ENCODE measurements at places on chromosomes 12 and 14.

GRCh38 chr12:43111608-43112007 lies 440.4 kb downstream of the ADAMTS20 start:
- no peak for DNase-seq

GRCh38 chr14:105647784-105648608 lies 121.6 kb downstream of the TMEM121 start:
- DNase-seq, result no peak

GRCh38 chr12:22856178-22856577 lies 231.2 kb downstream of the ETNK1 start:
- no peak for DNase-seq

DNA sequence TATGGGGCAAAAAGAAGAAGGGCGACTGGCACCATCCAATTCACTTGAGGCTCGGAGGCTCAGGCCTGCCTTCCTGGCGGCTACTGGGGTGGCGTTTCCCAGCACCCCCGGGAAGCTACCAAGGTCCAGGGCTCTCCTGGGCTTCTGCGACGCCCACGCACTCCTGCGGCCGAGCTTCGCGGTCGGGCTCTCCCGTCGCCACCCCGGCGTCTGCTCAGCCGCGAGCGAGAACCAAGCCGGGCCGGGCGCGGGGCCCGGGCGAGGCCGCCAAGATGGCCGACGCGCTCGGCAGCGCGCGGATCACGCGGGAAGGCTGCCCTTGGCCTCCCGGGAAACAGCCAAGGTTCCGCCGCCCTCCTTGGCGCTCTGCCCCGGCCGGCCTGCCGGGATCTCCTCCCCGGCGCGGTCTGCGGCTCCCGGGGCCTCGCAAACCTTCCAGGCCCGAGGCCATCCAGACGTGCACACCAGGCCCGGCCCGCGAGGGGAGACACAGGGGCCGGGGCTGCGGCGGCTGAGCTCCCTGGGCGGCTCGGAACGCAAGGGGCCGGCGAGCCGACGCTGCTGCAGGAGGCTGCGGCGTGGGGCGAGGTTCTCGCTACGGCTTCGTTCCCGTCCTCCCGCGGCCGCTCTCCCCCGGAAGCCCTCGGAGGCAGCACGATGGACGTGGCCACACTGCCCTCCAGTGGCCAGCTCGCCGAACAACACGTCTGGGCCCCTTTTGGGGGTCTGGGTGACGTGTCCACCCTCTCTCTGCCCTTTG lies 23.5 kb upstream of the ZFP36L1 start:
- DNase-seq, result peak; percentile 99

DNA sequence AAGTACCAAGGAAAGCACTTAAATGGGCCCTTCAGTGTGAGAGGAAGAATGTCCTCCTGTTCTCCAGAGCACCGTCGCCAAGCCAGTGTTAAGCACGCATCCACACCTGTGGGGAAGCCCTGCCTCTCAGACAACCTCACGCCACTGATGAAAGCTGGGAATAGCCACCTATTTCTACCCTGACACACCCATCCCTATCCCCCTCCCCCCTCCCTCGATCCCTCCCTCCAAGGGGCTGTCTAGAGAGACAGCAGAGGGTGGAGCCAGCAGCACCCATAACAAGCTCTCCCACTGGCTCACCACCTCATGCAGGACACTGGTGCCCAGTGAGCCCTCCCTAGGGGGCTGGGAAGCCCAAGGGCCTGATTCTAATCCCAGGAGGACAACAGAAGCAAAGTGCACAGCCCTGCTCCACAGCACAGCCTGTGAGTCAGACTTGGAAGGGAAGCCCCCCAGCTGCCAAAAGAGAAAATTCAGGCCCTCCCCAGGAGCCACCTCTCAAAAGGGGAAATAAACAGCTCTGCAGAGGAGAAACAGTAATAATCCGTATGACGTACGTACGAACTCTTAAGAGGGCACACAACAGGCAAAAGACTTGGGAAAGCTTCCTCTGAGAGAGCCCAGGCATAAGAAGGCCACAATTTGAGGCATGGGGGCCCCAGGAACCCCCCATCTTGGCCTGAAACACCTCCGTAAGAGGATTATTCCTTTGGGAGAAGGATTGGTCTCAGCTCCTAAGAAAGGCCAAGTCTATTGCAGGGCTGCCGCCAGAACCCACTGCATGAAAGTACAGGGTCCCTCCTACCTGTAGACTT lies 7.8 kb downstream of the PITPNM2 start:
- peak; percentile 76 for DNase-seq

GRCh38 chr12:54277823-54278276 lies 2.1 kb downstream of the CBX5 start:
- no peak for DNase-seq

- DNase-seq, result no peak
Measured at GRCh38 chr14:55097881-55098560, 31.0 kb upstream of the LGALS3 start.

DNA sequence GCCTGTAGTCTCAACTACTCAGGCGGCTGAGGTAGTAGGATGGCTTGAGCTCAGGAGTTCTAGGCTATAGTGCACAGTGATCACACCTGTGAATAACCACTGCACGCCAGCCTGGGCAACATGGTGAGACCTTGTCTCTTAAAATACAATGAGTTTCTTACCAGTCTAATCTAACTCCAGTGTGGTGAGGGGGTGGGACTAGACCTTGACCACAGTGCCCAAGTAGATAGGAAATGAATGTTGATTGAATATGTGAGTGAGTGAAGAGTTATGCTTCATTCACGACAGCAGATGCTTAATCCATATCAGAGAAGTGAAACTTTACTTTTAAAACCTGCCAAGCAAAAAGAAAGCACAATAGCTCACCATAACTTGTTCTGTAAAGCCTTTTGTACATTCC lies 11.2 kb upstream of the AK7 start:
- no peak for DNase-seq

GRCh38 chr14:75609606-75610475 lies 31.4 kb downstream of the FLVCR2 start:
- DNase-seq, result no peak

DNA sequence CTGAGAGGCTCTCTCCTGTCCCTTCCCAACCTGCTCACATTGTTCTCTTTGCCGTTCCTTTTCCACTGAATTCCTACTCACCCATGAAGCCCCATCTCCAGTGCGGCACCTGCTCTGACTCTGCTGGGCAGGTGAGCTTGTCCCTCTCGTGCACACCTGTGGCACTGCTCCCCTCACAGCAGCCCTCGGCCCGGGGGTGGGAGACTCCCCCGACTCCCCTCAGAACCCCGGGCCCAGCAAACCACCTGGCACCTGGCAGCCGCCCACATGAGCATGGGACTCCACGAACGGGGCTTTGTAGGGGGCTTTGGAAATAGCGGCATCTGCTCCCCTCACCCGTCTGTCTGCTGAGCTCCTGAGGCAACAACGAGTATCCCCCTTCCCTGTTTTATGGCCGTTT lies 162.4 kb upstream of the PRMT8 start:
- DNase-seq, result no peak

- DNase-seq, result no peak
Measured at GRCh38 chr12:116187151-116187511, 90.4 kb downstream of the MED13L start.

- DNase-seq, result no peak
Measured at GRCh38 chr12:118299791-118300460, 72.8 kb downstream of the TAOK3 start.

DNA sequence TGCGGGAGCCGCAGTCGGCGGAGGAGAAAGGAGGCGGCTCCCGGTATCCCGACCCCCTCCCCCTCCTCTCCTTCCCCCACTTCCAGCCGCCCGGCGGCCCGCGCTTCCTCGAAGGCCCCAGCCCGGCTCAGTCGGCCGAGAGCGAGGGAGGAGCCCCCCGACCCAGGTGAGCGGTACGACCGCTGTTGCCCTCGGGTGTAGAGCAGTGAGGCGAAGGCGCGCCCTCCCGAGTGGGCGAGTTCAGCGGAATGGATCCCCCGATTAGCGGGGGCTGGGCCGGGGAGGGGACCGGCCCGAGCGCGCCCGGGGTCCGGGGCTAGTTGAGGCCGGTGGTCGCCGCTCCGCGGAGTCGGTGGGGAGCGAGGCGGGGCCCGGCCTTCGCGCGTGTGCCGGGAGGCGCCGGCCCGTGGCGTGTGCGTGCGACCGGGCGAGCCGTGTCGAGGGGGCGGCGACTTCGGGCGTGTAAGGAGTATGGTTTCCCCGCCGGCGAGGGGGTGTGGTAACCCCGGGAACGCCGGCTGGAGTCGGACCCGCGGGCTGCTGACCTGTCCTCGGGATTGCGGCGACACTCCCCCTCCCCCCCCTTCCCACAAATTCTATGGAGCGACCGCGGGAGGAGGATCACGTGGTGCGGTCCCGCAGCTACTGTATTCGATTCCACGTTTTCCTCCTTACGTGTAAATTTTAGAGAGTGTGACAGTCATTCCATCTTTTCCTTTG lies 501 bp downstream of the RIMKLB start:
- peak; percentile 76 for DNase-seq

- DNase-seq, result no peak
Measured at GRCh38 chr12:75884465-75884985, 147.1 kb downstream of the PHLDA1 start.

- no peak for DNase-seq
Measured at GRCh38 chr14:61099216-61099835, 118.3 kb downstream of the SLC38A6 start.

DNA sequence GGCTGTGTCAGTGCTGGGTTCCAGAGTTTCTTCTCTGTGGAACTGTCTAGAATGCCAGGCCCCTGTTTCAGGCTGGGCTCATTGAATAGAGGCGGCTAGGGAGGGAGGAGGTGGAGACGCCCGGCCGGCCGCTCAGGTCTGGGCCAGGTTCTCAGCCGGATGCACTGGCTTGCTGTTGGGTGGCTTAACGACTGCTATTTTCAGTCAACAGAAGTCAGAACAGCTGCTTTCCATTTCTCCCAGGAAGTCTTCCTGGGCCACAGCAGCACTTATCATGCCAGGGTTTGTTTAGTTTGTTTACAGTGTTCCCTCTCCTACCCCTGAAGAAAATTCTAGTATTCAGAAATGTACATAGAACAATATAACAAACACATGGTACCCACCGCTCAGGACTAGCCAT lies 26.0 kb upstream of the VPS37B start:
- DNase-seq, result peak; percentile 56
